ENCODE measurements at places on chromosomes 5 and 9.

GRCh38 chr9:110224583-110224982 lies 16.6 kb upstream of the C9orf152 start:
- DNase-seq, result no peak
- H3K27ac ChIP-seq, result no peak overlapping the region
- H3K4me1 ChIP-seq, result no peaks in the 10 kb centered on the region
- no peaks in the 10 kb centered on the region for H3K27me3 ChIP-seq

DNA sequence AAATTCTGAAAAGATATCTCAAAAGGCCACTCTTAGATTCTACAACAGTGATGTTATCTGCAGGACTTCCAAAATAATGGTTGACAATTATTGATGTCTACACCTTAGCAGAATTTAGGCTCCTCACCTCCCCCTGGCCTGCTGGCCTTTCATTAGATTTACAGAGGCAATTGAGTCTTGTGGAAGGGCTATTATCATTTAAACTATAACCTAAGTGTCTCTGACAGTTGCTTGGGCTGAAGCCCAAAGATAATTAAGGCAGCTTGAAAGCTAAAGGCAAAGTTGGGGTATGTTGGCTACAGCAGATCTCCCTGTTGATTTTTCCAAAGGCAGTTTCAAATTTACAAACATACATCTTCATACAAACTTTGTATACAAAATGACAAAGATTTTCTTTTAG lies 912.3 kb downstream of the TAF11L14 start:
- DNase-seq, result no peak
- no peaks in the 10 kb centered on the region for H3K4me1 ChIP-seq
- H3K27me3 ChIP-seq, result no peaks in the 10 kb centered on the region
- no peak overlapping the region for H3K27ac ChIP-seq
- no peak overlapping the region for H3K4me3 ChIP-seq
- no peaks in the 10 kb centered on the region for H3K36me3 ChIP-seq

- H3K36me3 ChIP-seq, result no peaks in the 10 kb centered on the region
- no peaks in the 10 kb centered on the region for H3K27me3 ChIP-seq
- no peak for DNase-seq
- H3K27ac ChIP-seq, result no peak overlapping the region
- H3K4me1 ChIP-seq, result no peaks in the 10 kb centered on the region
- H3K4me3 ChIP-seq, result no peak overlapping the region
These were observed 569.6 kb downstream of the EBF1 start for GRCh38 chr5:158530115-158530514.

GRCh38 chr9:87643778-87644570 lies 81.9 kb upstream of the CTSL start:
- H3K4me3 ChIP-seq, result no peak overlapping the region
- no peaks in the 10 kb centered on the region for H3K36me3 ChIP-seq
- no peak overlapping the region for H3K27ac ChIP-seq
- DNase-seq, result no peak
- no peaks in the 10 kb centered on the region for H3K27me3 ChIP-seq

GRCh38 chr9:9901624-9902023 lies 711.2 kb downstream of the PTPRD start:
- no peaks in the 10 kb centered on the region for H3K4me1 ChIP-seq
- H3K27me3 ChIP-seq, result no peaks in the 10 kb centered on the region
- no peak overlapping the region for H3K4me3 ChIP-seq
- H3K36me3 ChIP-seq, result no peaks in the 10 kb centered on the region
- H3K27ac ChIP-seq, result no peak overlapping the region

DNA sequence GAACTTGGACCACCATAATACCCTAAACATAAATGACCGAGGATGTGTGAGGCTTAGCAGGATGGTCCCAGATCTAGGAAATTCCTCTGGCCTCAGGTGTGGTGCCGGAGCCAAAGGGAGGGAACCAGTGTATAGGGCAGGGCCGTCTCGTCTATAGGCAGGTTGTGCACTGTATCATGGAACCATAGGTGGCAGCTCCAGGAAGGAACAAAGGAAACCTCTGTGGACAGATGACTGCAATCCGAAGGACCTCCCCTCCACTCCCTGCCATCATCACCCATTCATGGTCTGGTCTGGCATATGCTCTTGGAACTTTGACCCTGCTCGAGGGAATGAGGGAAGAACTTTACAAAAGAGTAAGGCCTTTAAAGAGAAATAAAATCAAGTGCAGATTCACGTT lies 2.9 kb upstream of the MACIR start:
- peaks cover 13% of the 10 kb centered on the region for H3K4me1 ChIP-seq
- H3K4me3 ChIP-seq, result no peak overlapping the region
- no peak for DNase-seq

GRCh38 chr5:60257596-60258271 lies 364.2 kb upstream of the PDE4D start:
- H3K4me3 ChIP-seq, result no peak overlapping the region
- no peak overlapping the region for H3K27ac ChIP-seq
- H3K36me3 ChIP-seq, result no peaks in the 10 kb centered on the region
- no peaks in the 10 kb centered on the region for H3K4me1 ChIP-seq
- no peaks in the 10 kb centered on the region for H3K27me3 ChIP-seq

GRCh38 chr5:25091921-25092320 lies 447.1 kb upstream of the CDH10 start:
- no peaks in the 10 kb centered on the region for H3K27me3 ChIP-seq
- DNase-seq, result no peak
- no peak overlapping the region for H3K4me3 ChIP-seq

- H3K27me3 ChIP-seq, result no peaks in the 10 kb centered on the region
- H3K27ac ChIP-seq, result no peak overlapping the region
- no peak for DNase-seq
- H3K36me3 ChIP-seq, result no peaks in the 10 kb centered on the region
- peak overlapping the region; percentile 63 for H3K4me3 ChIP-seq
These were observed 923 bp downstream of the SPATA6L start for GRCh38 chr9:4665357-4665756.

- H3K4me1 ChIP-seq, result peaks cover 50% of the 10 kb centered on the region
- peak overlapping the region; percentile 74 for H3K27ac ChIP-seq
- DNase-seq, result peak; percentile 91
- H3K36me3 ChIP-seq, result no peaks in the 10 kb centered on the region
- H3K4me3 ChIP-seq, result no peak overlapping the region
These were observed 33.0 kb downstream of the IRF1 start for GRCh38 chr5:132457371-132458225.

DNA sequence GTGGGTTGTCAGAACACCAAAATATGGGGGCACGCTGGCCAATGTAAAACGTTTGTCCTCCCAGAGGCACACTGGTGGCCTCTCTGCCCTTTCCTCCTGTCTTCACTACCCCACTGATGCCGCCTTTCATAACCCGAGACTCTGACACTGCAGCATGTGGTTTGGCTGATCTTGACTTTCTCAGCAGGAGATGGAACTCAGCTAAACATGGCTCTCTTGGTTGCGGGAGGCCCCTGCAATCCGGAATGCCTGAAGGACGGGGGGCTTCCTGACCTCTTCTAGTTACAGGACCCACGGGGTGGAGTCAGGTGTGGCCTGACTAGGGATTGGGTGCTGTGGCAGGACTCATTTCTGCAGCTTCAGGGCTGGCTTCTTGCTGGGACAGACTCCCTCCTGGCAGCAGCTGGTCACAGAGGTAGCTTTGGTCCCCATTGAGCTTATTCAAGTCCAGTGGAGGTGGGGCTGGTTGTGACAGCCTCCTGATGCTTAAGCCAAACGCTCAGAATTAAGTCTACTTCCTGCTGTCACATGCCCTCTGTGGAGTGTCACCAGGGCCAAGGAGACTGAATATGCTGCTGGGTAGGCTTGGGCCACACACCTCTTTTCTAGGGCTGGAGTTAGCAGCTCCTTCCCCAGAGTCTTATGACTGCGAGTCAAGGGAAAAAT lies 44.2 kb downstream of the NXNL2 start:
- H3K27me3 ChIP-seq, result no peaks in the 10 kb centered on the region
- H3K4me3 ChIP-seq, result no peak overlapping the region
- H3K27ac ChIP-seq, result no peak overlapping the region
- DNase-seq, result no peak

GRCh38 chr9:120236596-120236995 lies 343.4 kb downstream of the CDK5RAP2 start:
- no peak overlapping the region for H3K4me3 ChIP-seq
- DNase-seq, result no peak
- no peaks in the 10 kb centered on the region for H3K27me3 ChIP-seq
- no peaks in the 10 kb centered on the region for H3K36me3 ChIP-seq
- H3K27ac ChIP-seq, result no peak overlapping the region

DNA sequence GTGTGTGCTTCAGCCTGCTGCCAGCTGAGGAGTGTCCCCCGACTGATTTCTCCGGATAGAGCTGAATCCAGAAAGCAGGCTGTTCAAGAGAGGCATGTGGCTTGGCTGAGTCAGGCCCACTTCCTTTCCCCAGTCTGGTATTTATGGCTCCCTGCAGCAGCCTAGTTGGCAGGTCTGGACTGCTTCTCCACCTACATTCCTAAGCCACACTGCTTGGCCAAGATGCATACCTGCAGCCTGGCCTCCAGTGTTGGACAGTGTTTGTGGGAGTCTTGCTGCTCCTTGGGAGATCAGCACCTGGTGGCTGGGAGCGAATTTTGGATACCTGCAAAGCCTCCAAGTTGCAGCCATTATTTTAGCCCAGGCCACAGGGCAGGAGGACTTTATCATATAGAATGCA lies 670.8 kb downstream of the ACTL7B start:
- no peak overlapping the region for H3K4me3 ChIP-seq
- no peaks in the 10 kb centered on the region for H3K36me3 ChIP-seq
- no peak for DNase-seq
- H3K27ac ChIP-seq, result no peak overlapping the region
- H3K27me3 ChIP-seq, result no peaks in the 10 kb centered on the region

- no peak for DNase-seq
- no peaks in the 10 kb centered on the region for H3K36me3 ChIP-seq
- H3K27ac ChIP-seq, result no peak overlapping the region
- H3K4me3 ChIP-seq, result no peak overlapping the region
These were observed 142.1 kb downstream of the PLK2 start for GRCh38 chr5:58317808-58318207.

DNA sequence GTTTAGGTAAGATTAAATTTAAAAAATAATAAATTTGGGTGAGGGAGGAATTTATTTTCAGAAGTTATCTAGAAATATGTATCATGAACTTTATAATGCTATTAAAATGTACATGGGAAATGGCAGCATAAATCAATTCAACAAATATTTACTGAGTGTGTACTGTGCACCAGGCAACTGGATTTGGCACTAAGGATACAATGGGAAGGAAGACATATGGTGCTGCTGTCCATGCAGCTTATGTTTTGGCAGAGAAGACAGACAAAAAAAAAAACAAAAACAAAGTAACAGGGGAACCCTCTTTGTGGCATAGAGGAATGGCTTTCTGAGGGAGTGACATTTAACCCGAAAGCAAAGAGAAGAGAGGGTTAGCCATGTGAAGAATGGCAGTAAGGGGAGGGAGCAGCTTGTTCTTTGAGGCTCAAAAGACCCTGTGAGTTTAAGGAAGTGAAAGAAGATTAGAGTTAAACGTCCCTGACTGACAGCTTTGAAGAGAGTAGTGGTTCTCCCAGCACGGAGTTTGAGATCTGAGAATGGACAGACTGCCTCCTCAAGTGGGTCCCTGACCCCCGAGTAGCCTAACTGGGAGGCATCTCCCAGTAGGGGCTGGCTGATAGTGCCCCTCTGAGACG lies 23.9 kb downstream of the CNTRL start:
- H3K27ac ChIP-seq, result no peak overlapping the region
- no peak overlapping the region for H3K4me3 ChIP-seq
- no peaks in the 10 kb centered on the region for H3K27me3 ChIP-seq
- no peak for DNase-seq

GRCh38 chr5:91119981-91120850 lies 262.9 kb downstream of the ARRDC3 start:
- no peak overlapping the region for H3K27ac ChIP-seq
- no peak overlapping the region for H3K4me3 ChIP-seq
- DNase-seq, result no peak
- peaks cover 16% of the 10 kb centered on the region for H3K4me1 ChIP-seq
- no peaks in the 10 kb centered on the region for H3K36me3 ChIP-seq

DNA sequence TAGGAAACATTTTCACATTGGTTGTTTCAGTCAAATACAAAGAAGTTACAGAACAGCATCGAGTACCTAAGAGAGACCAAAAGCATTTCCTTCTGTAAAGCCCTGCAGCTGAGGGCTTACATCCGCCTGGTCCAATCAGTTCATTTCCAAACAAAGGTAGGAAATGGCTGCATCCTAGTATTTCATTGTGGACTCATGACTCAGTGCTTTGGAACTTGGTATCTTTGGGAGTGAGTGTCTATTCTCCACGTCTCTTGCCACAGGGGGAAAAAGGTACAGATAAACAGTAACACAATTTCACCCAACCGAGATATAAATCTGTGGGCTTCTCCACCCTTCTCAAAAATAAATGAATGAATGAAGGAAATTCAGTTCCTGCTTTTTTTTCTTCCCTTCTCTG lies 75.4 kb downstream of the NFIB start:
- H3K4me1 ChIP-seq, result peaks cover 59% of the 10 kb centered on the region
- H3K27me3 ChIP-seq, result no peaks in the 10 kb centered on the region
- peak overlapping the region; percentile 24 for H3K27ac ChIP-seq
- no peaks in the 10 kb centered on the region for H3K36me3 ChIP-seq
- H3K4me3 ChIP-seq, result no peak overlapping the region
- DNase-seq, result no peak

DNA sequence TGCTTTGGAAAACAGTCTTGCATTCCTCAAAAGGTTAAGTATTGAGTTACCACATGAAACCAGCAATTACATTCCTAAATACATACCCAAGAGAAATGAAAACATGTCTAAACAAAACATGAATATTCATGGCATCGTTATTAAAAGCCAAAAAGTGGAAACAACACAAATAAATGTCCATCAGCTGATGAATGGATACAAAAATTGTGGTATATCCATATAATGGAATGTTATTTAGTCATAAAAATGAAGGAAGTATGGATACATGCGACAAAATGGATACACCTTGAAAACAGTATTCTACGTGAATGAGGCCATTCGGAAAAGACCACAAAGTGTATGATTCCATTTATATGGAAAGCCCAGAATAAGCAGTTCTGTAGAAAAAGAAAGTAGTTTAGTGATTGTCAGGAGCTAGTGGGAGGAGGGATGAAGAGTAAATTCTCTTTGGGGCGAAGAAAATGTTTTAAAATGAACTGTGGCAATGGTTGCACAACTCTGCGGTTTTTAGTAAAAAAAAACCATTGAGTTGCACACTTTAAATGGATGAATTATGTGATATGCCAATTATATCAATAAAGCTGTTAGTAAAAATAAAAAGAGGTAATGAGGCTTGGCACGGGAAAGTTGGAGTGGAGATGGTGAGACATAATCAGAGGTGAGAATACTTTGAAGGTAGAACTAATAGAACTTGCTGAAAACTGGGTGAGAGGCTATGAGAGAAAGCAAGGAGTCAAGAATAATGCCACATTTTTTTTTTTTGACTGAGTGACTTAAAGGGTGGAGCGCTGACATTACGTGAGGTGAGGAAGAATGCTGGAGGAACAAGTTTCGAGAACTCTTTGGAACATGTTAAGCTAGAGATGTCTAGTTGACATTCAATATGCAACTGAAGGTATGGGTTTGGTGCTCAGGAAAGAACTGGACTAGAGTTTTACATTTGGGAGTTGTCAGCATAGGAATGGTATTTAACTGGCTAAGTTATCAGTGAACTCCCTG lies 194.9 kb upstream of the ZNF608 start:
- H3K27ac ChIP-seq, result no peak overlapping the region
- no peak overlapping the region for H3K4me3 ChIP-seq
- H3K36me3 ChIP-seq, result no peaks in the 10 kb centered on the region
- no peak for DNase-seq
